ENCODE measurements at places on chromosomes 11 and 22.

- no peak for DNase-seq
These were observed 102.4 kb downstream of the MORC2 start for GRCh38 chr22:30866216-30866615.

- DNase-seq, result no peak
These were observed 140.2 kb upstream of the TIMP3 start for GRCh38 chr22:32661296-32661695.

GRCh38 chr11:113876074-113876797, 864 bp upstream of the USP28 start:
- DNase-seq, result no peak

- no peak for DNase-seq
These were observed 136.1 kb upstream of the SNX19 start for GRCh38 chr11:131052367-131052766.

- DNase-seq, result no peak
These were observed 2.3 kb downstream of the MRGPRE start for GRCh38 chr11:3229673-3230630.

GRCh38 chr11:100684101-100685065, 2.7 kb upstream of the ARHGAP42 start:
- DNase-seq, result no peak

DNA sequence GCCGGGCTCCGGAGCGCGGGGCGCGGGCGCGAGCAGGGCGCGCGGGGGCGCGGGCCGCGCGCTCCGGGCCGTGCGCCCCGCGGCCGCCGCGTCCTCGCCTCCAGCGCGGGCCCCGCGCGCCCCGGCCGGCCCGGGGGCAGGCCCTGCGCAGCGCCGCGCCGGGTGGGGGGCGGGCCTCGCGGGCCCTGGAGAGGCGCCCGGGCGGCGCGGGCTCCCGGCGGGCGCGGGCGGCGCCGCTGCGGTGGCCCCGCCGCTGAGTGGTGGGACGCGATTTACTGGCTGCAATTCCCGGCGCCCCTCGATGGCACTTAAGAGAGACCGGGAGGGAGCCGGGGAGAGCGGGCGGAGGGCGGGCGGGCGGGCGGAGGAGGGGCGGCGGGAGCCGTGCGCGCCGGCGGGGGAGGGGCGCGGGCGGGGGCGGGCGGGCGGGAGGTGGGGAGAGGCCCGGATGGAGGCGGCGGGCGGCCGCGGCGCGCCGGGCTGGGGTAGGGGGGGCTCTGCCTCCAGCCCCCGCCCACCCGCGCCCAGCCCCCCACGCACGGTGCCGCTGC, 73.2 kb upstream of the TCF20 start:
- DNase-seq, result no peak

- DNase-seq, result no peak
These were observed 194.0 kb downstream of the FAM76B start for GRCh38 chr11:95595541-95595940.

DNA sequence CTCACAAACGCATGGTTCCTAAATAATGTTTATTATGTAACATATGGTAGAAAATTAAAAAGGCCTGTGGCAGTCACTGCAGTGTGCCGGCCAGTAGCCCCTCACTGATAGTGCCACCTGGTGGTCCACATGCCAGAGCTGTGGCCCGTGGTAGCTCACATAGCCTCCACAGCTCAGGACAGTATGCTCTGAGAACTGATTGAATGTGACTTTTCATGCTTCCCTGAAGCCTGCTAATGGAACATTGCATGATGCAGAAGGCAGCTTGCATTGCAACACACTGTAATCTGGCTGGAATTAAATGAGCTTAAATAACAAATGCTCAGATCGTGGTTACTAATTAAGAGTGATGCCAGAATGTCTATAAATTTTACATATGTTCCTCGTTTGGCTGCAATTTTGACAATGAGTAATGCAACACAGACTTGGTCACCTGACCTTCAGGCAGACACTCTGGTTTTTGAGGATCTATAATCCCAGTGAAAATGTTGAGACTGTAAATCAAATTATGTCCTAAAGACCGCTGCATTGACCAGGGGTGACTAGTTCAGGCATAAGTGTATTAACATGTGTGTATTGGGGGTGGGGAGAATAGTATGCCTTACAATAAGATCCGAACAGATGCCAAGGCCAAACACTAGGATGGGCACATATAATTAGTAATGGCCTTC, 566.4 kb downstream of the METTL15 start:
- no peak for DNase-seq

DNA sequence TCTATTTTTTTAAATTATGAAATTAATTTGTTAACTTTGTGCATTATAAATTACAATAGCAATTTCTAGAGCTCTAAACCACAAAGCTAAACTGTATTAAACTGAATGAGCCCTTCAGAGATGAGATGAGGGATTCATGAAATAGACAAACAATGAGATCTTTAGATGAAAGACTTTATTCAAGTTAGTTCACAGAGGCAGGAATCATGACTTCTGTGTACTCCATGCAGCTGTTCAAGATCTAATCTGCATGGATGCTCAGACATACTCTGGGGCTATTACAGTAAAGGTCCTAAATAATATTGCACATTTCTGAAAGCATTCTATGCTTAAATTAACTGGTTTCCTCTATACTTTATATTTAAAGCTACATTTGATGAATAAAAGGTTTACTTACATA, 122.7 kb downstream of the FCHSD2 start:
- DNase-seq, result no peak

DNA sequence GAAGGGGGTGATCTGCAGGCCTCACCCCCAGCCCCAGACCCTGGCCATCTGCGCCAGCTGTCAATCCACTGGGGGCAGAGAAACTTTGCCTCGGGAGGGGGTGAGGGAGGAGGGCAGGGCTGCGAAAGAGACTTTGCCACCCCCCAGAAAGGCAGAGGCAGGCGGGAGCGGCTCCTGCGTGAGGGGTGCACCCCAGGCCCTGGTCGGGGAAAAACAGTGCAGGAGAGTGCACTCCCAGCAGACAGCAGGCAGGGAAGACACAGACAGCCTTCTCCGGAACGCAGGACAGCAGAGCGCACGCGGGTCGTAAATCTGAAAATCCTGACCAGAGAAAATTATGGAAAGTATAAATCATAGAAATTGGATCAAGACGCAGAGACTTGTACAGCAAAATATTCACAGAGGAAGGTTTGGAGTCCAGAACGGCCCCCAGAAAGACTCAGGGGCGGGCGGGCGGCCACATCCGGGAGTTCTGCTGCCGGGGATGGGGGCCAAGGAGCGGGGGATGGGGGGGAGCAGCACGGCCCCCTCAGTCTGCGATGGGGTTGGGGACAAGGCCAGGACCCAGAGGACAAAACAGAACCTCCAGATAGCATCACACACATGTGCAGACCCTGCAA, 8.0 kb upstream of the MRPL23 start:
- peak; percentile 0 for DNase-seq

DNA sequence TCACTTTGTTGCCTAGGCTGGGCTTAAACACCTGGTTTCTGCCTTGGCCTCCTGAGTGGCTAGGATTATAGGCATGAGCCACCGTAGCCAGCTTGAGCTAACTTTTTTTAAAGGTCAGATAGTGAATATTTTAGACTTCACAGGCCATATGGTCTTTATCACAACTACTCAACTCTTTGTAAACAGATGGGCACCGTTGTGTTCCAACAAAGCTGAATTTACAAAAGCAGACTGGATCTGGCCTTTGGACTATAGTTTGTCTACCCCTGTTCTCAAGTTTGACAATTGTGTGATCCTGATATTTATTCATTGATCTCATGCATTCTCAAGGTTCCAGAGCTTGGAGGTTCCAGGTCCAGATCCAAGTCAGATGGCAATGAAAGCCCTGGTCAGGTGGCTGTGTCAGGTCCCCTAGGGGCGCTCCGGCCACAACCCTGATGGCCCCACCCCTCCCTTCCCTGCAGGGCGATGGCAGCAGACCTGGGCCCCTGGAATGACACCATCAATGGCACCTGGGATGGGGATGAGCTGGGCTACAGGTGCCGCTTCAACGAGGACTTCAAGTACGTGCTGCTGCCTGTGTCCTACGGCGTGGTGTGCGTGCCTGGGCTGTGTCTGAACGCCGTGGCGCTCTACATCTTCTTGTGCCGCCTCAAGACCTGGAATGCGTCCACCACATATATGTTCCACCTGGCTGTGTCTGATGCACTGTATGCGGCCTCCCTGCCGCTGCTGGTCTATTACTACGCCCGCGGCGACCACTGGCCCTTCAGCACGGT, 15.8 kb downstream of the P2RY2 start:
- no peak for DNase-seq

GRCh38 chr11:111378185-111378860, 752 bp downstream of the POU2AF1 start:
- no peak for DNase-seq

DNA sequence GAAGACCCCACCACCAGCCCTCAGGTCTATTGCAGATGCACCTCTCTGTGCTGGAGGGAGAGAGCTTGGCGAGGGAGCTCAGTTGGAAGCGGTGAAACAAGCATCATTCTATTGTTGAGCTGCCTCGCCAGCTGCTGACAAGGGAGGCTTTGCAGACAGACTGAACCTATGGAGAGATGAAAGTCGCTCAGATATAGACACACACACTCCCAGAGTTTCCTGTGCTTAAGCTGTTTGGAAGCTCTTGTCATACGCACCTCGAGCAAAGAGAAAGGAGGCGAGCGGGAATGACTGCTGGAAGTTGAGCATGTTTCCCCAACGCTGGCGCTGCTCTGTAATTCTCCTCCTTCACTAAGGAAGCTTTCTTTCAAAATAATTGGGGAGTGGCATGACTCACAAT, 126.1 kb downstream of the TRIM29 start:
- DNase-seq, result no peak

- peak; percentile 72 for DNase-seq
These were observed 3.6 kb downstream of the AHNAK start for GRCh38 chr11:62542750-62543567.

DNA sequence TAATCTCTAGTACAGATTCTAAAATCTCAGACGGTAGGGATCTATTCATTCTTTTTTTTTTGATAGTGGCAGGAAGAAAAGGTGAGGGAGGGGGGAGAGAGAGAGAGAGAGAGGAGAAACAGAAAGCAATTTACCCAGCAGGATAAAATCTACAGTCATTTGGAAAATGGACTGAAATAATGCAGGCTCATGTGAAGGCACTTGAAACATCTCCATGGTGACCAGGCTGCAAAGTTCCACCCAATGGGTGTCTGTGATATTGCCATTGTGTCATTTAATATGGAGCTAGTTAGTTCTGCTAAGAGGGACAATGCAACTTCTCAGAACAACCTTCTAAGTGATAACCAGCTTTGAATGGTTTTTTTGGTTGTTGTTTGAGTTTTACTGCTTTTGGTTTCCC, 165.2 kb upstream of the RAG2 start:
- no peak for DNase-seq

DNA sequence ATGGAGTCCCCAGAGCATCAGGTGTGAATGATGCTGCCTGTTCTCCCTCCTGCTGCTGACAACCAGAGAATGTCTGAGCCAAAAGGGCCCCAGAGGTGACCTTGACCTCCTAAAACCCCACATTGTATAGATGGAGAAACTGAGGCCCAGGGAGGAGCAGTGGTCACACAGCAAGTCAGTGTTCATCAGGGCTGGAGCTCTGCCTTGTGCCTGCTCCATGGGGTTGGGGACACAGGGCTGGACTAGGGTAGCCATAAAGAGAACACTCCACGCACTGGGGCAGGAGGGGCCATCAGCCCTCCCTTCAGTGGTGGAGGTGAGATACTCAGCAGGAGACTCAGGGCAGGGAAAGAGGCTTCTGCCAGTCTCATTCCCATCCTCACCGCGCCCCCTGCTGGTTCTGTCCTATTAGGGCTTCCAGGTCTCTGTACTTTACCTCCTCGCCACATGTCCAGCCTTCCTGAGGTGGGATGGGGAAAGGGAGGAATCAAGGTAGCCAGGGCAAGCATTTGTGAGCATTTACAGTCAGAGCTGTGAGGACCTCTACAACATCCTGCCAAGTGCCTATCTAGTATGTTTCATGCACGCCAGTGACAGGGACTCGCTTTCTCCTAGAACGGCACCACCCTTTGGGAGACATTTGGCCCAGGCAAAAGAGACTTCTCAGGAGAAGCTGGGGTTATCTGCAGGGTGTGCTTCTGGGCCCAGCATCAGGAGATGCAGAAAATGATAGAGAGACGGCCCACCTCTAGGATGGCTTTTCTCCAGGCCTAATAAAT, 43.2 kb downstream of the NEU3 start:
- peak; percentile 49 for DNase-seq

- DNase-seq, result no peak
These were observed 7.4 kb downstream of the CSNK1E start for GRCh38 chr22:38309614-38310517.

DNA sequence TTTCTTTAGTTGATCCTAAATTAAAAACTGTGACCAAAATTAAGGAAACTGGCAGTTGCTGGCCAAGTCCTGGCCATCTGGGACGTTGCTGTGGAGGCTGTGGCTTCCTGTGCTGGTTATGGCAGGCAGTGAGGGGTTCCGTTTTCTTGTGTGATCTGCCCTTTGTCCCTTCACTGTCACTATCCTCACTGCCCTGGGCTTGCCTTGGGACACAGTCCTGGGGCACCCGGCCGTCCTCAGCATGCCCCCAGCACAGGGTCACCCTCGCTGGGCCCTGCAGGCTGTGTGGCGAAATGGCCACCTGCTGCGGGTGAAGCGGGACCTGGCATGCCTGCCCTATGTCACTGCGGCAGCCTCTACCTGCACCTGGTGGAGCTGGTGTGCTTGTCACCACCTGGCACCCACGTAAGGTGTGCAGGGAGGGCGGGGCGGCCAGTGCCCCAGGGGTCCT, 52.5 kb upstream of the SLC22A12 start:
- DNase-seq, result no peak

GRCh38 chr22:50613291-50613981, 12.8 kb downstream of the MAPK8IP2 start:
- no peak for DNase-seq

DNA sequence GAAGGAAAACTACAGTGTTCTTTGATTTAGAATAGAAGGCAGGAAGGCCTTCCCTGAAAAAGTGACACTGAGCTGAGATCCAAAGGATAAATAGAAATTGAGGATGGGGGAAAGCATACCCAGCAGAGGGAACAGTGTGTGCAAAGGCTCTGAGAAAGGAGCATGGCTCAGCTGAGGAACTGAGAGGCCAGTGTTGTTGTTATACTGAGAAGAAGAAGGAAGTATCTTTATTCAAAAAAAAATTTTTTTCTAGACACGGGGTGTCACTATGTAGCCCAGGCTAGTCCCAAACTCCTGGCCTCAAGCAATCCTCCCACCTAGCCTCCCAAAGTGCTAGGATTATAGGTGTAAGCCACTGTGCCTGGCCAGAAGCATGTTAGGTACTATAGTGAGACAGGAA, 3.5 kb upstream of the PIK3C2A start:
- no peak for DNase-seq

- no peak for DNase-seq
These were observed 34.6 kb upstream of the BID start for GRCh38 chr22:17808693-17809403.

- no peak for DNase-seq
These were observed 60.4 kb downstream of the CHST1 start for GRCh38 chr11:45605051-45605450.

DNA sequence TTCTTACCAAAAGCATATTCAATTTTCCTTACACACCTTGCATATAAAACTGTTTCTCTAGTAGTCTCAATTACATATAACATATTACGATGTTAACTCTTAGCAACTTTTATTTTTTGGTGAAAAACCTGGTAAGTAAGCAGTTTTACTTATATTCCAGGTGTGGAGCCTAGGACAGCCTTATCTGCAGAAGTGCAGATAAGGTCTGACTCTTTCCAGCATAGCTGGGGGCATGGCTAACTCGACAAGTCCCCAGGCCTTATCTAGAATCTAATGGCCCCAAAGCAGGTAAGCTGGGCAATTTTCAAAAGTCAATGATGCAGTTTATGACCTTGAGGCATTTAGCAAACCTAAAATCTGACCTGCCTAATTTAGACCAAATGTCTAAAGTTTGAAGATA, 4.2 kb upstream of the C1QTNF6 start:
- DNase-seq, result no peak
